ENCODE measurements at places on chromosomes 2 and 18.

DNA sequence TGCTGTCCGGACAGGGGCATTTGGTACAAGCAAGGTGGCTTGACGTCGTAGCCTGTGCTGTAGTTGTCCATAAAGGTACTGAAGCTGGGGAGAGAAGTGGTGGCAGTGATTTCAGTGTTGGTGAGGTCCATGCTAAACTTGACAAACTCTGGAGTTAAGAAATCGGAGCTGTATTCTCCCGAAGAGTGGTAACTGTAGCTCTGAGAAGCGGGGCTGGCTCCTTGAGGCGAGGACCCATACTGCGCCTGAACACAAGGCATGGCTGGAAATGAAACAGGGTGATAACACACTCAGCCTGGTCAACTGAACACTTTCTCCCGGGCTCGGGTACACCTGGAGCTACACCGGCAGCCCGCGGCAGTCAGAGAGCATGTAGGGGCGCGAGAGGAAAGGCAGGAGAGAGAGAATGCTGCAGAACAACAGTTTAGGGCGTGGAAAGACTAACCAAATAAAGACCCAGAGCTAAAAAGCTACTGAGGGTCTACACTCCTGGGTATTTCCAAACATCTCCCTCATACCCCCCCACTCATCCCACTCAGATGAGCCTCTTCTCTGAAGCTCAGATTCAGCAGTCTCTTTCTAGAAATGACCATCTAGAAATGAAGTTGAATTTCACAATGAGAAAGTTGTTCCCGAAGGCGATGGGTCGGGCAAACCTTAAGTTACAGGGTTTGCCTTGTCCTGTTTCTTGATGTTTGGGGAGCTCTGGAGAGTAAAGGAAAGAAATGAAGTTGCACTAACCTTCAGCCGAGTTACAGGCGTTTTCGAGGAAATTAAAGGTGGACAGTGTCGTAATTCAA lies 2.4 kb downstream of the NR4A2 start:
- DNase-seq, result no peak

- DNase-seq, result no peak
Measured at GRCh38 chr2:210795506-210795905, 239.1 kb downstream of the CPS1 start.

DNA sequence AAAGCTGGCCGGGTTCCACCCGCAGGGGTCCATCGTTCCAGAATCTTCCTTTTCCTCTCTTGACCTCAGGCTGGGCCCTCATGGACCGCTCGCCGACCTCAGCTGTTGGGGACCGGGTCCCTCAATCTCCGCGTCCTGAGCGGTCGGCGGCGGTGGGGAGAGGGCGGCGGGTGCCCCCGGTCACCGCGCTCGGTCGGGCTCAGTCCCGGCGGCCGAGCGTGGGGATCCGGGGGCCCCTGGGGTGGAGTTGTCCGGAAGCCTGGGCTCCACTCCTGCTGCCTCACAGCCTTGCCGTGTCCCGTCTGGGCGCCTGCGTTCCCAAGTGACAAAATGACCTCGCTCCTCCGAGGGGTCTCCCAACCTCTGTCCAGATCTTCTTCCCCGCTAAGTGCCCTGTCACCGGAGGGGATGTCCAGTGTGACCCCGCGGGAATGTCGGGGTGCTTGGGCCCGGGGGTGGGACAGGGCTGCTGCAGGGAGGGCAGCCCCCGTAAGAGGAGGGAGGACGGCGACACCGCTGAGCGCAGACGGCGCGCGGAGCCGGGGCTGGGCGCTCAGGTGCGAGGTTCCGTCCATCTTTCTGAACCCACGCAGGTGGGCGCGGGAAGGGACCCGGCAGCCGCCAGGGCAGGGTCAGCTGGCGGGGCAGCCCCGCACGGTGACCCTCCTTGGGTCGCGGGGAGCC lies 16.0 kb upstream of the E2F6 start:
- no peak for DNase-seq

GRCh38 chr2:103991591-103991990 lies 862.3 kb upstream of the POU3F3 start:
- no peak for DNase-seq

DNA sequence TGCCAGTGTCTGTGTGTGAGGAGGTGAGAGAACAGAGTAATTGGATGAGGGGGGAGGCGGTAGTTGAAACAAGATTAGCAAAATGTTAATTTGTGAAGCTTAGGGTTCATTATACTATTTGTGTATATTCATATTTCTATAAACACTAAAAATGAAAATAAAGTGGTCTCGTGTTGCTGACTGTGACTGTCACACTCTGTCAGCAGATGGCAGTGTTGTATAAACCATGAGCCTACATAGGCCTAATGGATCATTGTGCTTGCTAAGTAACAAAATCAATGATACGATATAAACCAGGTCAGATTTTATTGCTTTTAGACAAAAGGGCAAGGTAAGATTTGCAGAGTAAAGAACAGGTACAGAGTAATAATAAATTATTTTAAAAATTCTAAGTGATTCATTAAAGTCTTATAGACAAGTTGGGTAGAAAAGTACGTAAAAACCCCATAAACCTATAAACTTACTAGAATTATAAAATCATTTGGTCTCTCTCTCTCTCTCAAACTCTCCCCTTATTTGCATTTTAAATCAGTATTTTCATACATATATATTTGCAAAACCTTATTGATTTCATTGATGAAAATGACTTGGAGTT lies 182.7 kb downstream of the RPIA start:
- DNase-seq, result peak; percentile 10

DNA sequence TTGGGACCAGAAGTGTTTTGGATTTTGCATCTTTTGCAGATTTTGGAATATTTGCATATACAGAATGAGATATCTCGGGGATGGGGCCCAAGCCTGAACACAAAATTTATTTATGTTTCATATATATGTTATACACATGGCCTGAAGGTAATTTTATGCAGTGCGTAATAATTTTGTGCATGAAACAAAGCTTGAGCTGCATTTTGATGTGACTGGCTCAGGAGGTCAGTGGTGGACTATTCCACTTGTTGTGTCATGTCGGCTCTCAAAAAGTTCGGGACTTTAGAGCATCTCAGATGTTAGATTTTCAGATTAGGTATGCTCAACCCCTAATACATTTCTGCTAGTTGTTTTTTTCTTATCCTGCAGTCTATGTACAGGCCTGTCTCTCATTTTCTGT lies 145.4 kb downstream of the FAM210A start:
- no peak for DNase-seq

GRCh38 chr2:207015901-207016300 lies 76.6 kb downstream of the CPO start:
- DNase-seq, result no peak

DNA sequence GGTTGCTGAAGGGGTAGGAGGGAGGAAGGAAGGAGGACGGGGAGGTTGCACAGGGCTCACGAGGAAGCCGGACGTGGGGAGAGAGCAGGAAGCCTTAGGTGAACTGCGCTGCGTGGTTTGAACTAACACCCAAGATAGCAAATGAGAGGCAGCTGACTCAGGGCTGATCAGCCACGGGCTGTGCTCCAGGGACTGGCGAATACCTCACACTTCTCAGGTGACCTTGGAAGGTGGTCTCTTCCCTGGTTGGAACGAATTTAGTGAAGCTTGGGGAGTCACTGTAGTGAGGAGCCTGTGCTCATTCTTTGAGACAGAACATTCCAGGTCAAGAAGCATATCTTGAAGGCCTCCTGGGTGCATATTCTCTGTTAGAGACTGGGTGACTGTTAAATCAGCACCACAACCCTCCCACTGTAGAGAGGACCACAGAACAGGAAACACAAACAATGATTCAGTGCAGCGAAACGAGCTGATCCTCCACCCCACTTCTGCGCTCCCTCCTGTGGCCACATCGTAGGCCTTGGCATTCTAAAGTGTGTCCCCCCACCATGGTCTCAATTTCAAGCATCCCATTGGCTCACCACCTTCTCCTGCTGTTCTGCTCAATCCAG lies 33.8 kb downstream of the TOGARAM2 start:
- no peak for DNase-seq

DNA sequence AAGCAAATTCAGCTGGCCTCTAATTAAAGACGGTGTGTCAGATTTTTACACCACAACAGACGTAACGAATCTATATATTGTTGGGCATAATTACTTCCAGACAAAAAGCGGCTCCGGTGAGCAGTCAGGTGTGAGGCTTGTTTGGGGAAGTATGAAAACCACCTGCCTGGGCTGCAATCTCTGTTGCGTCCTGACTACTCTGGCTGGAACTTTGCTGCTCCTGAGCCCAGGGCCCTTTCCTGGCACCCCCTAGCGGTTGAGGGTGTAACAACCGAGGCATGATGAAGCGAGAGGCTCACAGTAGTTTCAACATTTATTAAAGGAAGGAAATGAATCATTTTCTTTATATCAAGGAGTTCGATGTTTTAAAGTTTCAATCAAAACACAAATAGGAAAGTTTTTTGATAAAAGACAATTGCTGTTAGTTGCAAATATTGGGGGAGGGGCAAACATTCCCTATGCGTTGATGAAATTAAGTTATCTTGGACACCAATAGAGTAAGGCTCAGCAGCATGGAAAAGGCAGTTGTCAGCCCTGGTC lies 10.6 kb upstream of the ITGB6 start:
- DNase-seq, result peak; percentile 38

DNA sequence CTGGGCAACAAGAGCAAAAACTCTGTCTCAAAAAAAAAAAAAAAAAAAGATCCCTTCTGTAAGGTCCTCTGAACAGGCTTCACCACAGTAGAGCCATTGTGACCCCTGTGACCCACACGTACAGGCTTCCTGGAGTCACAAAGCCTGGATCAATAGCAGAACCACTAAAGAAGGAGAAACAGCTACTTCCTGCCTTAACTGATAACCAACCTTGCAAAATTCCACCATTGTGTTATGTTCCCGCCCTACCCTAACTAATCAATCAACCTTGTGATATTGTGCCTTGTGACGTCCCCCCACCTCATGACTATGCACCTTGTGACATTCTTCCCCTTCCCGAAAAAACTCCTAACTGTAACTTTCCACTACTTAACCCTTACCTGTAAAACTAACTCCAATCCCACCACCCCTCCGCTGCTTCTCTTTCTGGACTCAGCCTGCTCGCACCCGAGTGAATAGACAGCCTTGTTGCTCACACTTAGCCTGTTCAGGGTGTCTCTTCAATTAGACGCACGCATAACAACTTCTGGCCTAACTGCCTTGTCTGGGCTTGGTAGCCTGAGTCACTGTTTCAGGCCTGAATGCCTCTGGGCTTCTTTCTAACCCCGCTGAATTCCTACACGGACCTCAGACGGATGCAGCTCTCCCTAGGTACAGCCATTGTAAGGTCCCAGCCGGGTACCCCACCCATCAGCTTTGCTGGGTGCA lies 13.9 kb downstream of the SCYGR8 start:
- DNase-seq, result no peak

DNA sequence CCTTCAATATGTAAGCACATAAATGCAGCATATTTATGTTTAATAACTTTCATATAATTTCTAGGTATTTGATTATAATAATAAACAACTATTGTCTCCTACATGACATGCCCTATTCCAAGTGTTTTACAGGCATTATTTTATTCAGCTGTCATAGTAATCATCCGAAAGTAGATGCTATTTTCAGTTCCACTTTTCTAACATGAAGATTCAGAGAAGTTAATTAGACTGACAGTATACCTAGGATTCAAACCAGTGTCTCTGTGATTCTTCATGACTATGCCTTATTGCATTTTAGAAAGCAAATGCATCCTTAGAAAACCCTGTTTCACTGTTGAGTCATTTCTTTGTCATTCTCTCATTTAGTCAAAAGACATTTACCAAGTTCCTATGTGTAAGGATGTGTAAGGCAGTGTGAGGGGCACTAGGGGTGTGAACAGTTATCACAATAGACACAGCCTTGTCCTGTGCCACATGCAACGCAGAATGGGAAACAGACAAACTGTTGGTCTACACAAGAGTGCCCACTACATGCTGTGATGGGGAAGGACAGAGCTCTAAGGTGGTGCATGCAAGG lies 79.8 kb downstream of the DTNA start:
- no peak for DNase-seq

DNA sequence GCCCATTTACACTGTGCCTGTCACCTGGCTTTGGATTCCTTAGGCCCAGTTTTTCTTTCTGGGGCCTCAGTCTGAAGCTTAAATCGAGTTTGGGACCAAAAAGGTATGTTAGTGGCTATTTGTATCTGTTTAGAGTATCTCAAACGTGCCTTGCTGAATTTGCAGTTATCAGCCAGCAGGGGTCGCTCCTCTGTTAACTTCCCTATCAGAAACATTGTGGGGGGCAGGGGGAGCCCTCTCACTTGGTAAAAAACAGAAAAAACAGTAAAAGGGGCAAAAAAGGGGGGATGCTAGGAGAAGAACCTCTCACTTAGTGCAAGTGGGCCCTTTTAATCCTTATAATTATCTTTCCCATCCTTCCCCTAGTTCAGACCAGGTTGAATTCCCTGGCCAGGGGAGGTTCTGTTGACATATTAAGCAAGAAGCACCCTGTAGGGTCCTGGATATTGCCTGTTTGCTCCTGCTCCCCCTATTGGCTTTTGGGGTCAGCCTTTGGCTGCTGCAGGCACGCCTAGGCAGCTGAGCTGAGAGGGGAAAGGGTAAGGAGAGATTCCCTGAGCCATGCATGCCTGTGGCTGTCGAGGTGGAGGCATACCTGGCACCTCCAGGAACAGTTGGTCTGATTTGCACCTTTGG lies 8.8 kb upstream of the IFIH1 start:
- no peak for DNase-seq

DNA sequence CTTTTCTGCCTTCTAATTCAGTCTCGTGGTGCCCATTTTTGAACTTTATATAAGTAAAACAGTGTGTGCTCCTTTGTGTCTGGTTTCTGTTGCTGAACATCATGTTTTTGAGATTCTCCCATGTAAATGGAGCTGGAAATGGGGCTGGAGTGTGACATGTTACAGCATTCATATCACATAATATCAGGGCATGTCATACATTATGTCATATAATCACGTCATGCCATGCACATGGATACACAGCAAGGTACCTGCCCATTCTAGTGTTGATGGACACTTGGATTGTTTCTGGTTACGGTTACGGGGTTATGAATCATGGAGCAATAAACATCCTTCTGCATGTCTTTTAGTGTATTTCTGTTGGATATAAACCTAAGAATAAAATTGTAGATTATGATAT lies 117.1 kb upstream of the MYT1L start:
- no peak for DNase-seq

GRCh38 chr2:113114224-113114945 lies 13.0 kb upstream of the IL1RN start:
- no peak for DNase-seq

- no peak for DNase-seq
Measured at GRCh38 chr2:67669766-67670165, 272.6 kb downstream of the ETAA1 start.

- DNase-seq, result no peak
Measured at GRCh38 chr2:14530506-14530905, 102.0 kb upstream of the LRATD1 start.

DNA sequence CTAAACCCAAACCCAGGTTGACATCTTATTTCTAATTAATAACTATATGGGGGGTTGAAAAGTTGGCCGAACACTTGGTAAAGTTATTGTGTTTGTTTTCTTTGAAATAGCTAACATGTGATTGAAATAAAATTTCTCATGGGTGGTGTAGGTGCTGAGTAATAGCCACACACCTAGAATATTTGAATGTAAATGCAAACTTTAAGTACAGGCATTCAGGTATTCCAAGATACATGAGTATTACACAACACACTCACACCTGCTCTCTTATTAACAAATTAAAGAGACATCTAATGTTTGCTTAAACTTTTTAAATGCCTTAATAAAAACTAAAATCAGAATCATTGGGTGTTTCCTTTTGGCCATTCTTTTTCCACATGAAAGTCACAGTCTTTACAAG lies 165.5 kb downstream of the EHBP1 start:
- no peak for DNase-seq
